IgD-negative memory B cell (primary cell): ENCODE measurements at places on chromosomes 2 and 18. TPM values are rescaled to one million over a fixed set of nuclear protein-coding genes. Genes with fewer than 3 reads are reported as not detected.

RAPGEF4 gene
- polyA plus RNA-seq: not detected

GCC2 gene
- polyA plus RNA-seq: 65.6 TPM

ATP5F1A gene
- polyA plus RNA-seq: 418 TPM

MOCOS gene
- 0.13 TPM for polyA plus RNA-seq

SERPINB3 gene
- not detected for polyA plus RNA-seq

NPAS2 gene
- polyA plus RNA-seq: 1.7 TPM

ZBTB7C gene
- not detected for polyA plus RNA-seq

SNRPD1 gene
- 102 TPM for polyA plus RNA-seq

ZAP70 gene
- polyA plus RNA-seq: 4.6 TPM

ZSWIM2 gene
- polyA plus RNA-seq: not detected

SERPINB11 gene
- polyA plus RNA-seq: not detected

ACVR1C gene
- 0.23 TPM for polyA plus RNA-seq

IL36RN gene
- not detected for polyA plus RNA-seq

PARD6G gene
- not detected for polyA plus RNA-seq

UPP2 gene
- not detected for polyA plus RNA-seq

VWA3B gene
- not detected for polyA plus RNA-seq

ABCG8 gene
- not detected for polyA plus RNA-seq

KCNIP3 gene
- not detected for polyA plus RNA-seq
